ENCODE measurements at places on chromosomes 1 and 21. TPM values are rescaled to one million over a fixed set of nuclear protein-coding genes. Genes with fewer than 3 reads are reported as not detected.
A peak's percentile ranks its signal among the peaks of the same experiment; 100 is the strongest.

Gene F13B
- 111 TPM for total RNA-seq

Gene CASQ1
- total RNA-seq = not detected

Gene KRTAP7-1
- total RNA-seq = not detected

Gene CFAP74
- under 0.01 TPM for total RNA-seq

Gene SRGAP2C
- 11.9 TPM for total RNA-seq

Gene ERICH3
- 0.08 TPM for total RNA-seq

Gene ANGPTL3
- 162 TPM for total RNA-seq

Gene CACHD1
- 4.2 TPM for total RNA-seq

Gene CRYAA
- not detected for total RNA-seq

- H3K36me3 ChIP-seq = no peaks in the 10 kb centered on the region
- no peaks in the 10 kb centered on the region for H3K27me3 ChIP-seq
- peaks cover 3% of the 10 kb centered on the region for H3K4me1 ChIP-seq
- H3K4me3 ChIP-seq = no peak overlapping the region
Observed at GRCh38 chr1:201053155-201053860, 29.8 kb upstream of the KIF21B start.

DNA sequence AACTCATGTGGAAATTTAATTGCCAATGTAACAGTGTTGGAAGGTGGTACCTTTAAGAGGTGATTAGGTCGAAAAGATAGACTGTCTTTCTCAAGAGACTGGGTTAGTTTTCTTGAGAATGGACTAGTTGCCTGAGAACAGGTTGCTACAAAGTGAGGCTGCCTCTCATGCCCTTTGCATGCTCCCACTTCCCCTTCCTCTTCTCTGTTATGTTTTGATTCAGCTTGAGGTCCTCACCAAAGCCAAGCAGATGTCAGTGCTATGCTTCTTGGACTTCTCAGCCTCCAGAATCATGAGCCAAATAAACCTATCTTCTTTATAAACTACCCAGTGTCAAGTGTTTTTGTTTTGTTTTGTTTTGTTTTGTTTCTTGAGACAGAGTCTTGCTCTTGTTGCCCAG lies 187.0 kb upstream of the RUNX1 start:
- no peak for DNase-seq
- no peaks in the 10 kb centered on the region for H3K4me1 ChIP-seq
- no peak overlapping the region for H3K4me3 ChIP-seq
- H3K36me3 ChIP-seq = no peaks in the 10 kb centered on the region
- H3K27me3 ChIP-seq = no peaks in the 10 kb centered on the region

- H3K27me3 ChIP-seq = no peaks in the 10 kb centered on the region
- peaks cover 23% of the 10 kb centered on the region for H3K4me1 ChIP-seq
- H3K4me3 ChIP-seq = no peak overlapping the region
- no peak for DNase-seq
- no peaks in the 10 kb centered on the region for H3K36me3 ChIP-seq
Observed at GRCh38 chr1:99756598-99756997, 9.8 kb downstream of the FRRS1 start.

DNA sequence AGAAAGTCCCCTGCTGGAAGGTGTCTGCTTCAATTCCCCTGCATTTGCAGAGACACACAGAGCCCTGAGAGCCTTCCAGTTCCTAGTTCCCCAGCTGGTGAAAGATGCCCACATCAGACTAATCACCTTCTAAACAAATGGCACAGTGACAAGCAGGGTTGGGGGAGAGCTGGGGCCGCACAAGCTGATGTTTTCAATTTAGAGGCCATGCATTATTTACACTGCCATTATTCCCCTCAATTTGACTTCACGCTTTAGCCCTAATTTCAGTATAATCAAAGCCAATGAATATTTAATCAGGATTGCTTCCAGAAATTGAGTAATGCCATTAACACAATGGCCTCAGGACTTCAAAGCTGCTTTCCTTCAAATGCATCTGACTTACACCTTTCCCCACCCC lies 81.5 kb downstream of the BEND5 start:
- no peaks in the 10 kb centered on the region for H3K36me3 ChIP-seq
- DNase-seq = no peak
- no peak overlapping the region for H3K4me3 ChIP-seq
- no peak overlapping the region for H3K27ac ChIP-seq
- H3K27me3 ChIP-seq = no peaks in the 10 kb centered on the region

- DNase-seq = no peak
- no peak overlapping the region for H3K4me3 ChIP-seq
- H3K27ac ChIP-seq = no peak overlapping the region
Observed at GRCh38 chr1:27157194-27157593, 2.3 kb upstream of the SLC9A1 start.

GRCh38 chr1:248810000-248810726 lies 15.6 kb downstream of the SH3BP5L start:
- no peaks in the 10 kb centered on the region for H3K27me3 ChIP-seq
- peak; percentile 9 for DNase-seq
- H3K4me3 ChIP-seq = no peak overlapping the region
- H3K4me1 ChIP-seq = peaks cover 36% of the 10 kb centered on the region

DNA sequence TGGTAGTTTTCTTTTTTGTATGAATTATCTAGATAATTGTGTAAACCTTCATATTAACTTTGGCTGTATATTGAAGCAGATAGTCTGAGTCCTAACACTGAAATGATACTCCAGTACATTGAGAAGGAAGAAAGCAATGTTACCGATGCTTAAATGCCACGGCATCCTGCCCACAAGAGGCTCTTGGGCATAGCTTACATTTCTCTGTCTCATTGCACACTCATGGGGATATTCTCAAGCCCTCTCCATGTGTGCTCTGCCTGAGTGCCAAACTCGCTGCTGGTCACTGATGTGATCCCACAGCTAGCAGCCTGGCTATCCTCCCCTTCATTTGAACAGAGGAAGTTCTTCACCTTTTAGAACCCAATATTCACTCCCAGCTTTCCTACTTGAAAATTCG lies 179.4 kb downstream of the TGFB2 start:
- H3K36me3 ChIP-seq = no peaks in the 10 kb centered on the region
- no peak for DNase-seq
- H3K27me3 ChIP-seq = no peaks in the 10 kb centered on the region

DNA sequence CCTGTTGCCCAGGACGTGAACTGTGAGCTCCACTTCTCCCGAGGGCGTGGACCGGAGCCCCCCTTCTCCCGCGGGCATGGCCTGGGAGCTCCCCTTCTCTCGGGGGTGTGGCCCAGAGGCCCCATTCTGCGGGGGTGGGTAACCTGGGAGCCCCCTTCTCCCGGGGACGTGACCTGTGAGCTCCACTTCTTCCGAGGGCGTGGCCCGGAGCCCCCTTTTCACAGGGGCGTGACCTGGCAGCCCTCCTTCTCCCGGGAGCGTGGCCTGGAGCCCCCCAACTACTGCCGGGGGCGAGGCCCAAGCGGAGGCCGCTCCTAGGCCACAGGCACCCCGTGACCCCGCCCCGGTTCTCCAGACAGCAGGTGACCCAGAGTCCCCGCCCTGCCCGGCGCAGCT lies 320 bp downstream of the C1orf174 start:
- peak overlapping the region; percentile 98 for H3K27ac ChIP-seq
- no peaks in the 10 kb centered on the region for H3K36me3 ChIP-seq
- peak overlapping the region; percentile 87 for H3K4me3 ChIP-seq
- peaks cover 27% of the 10 kb centered on the region for H3K4me1 ChIP-seq

DNA sequence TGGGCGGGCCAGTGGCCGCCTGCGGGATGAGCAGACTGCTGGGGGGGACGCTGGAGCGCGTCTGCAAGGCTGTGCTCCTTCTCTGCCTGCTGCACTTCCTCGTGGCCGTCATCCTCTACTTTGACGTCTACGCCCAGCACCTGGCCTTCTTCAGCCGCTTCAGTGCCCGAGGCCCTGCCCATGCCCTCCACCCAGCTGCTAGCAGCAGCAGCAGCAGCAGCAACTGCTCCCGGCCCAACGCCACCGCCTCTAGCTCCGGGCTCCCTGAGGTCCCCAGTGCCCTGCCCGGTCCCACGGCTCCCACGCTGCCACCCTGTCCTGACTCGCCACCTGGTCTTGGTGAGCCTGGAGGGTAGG lies 2.1 kb downstream of the B4GALT2 start:
- H3K27me3 ChIP-seq = no peaks in the 10 kb centered on the region
- DNase-seq = no peak
- peaks cover 17% of the 10 kb centered on the region for H3K36me3 ChIP-seq
- peaks cover 7% of the 10 kb centered on the region for H3K4me1 ChIP-seq
- no peak overlapping the region for H3K4me3 ChIP-seq

GRCh38 chr1:1862905-1863547 lies 27.9 kb downstream of the GNB1 start:
- H3K36me3 ChIP-seq = no peaks in the 10 kb centered on the region
- H3K27me3 ChIP-seq = no peaks in the 10 kb centered on the region
- peaks cover 19% of the 10 kb centered on the region for H3K4me1 ChIP-seq

GRCh38 chr21:34938089-34938764 lies 110.9 kb downstream of the RUNX1 start:
- DNase-seq = no peak
